ENCODE measurements at places on chromosomes 7 and 10.

DNA sequence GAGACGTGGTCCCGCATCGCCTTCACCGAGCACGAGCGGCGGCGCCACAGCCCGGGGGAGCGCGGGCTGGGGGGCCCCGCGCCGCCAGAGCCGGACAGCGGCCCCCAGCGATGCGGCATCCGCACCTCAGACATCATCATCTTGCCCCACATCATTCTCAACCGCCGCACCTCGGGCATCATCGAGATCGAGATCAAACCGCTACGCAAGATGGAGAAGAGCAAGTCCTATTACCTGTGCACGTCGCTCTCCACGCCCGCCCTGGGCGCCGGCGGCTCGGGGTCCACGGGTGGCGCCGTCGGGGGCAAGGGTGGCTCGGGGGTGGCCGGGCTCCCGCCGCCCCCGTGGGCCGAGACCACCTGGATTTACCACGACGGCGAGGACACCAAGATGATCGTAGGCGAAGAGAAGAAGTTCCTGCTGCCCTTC lies 737 bp downstream of the CNNM2 start:
- no peak for DNase-seq

DNA sequence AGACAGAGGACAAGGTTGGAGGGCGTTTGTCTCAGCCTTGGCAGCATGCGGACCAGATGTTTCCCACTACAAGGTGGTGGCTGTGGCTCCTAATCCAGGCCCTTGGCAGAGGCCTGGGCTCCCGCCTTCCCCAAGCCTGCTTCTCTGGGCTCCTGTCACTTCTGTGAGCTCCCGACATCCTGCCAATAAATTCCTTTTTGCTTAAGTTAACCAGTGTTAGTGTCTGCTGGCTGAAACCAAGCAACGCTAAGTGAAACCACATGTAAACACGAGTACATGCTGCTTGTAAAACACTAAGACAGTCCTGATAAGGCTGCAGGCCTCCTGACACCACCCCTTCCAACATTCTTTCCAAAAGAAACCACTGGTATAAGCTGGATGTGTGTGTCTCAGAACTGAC lies 263.6 kb upstream of the ZMIZ1 start:
- DNase-seq, result no peak

- no peak for DNase-seq
Observed at GRCh38 chr7:157955348-157955999, 618.7 kb downstream of the DNAJB6 start.

GRCh38 chr10:1020958-1021357 lies 4.7 kb downstream of the IDI2 start:
- no peak for DNase-seq

DNA sequence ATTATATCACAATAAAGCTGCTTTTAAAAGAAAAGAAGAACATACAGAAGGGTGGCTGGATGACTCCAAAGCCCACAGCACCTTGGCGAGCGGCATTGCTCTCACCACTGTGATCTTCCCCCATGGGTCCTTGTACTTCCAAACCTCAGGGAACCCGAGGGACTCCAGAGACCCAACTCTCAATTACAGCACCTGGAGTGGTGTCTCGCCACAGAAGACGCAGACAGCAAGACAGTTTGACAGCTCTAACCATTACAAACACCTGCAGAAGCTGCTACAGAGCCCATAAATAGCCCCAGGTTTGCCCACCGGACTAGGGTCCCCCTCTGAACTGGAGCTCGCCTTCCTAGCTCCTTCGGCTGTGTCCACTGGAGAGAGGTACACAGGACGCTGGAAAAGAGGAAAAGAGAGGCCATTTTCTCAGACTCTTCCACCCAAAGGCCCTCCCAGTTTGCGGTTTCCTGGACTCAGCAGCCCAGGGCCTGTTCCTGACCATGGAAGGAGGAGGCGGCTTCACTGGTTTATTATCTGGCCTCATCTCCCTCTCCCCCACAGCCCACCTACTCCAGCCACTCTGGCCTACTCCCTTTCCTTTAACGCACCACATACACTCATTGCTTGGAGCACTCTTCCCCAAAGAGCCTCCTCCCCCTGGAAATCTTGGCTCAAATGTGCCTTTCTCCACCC lies 1.9 kb downstream of the PIK3AP1 start:
- DNase-seq, result no peak

DNA sequence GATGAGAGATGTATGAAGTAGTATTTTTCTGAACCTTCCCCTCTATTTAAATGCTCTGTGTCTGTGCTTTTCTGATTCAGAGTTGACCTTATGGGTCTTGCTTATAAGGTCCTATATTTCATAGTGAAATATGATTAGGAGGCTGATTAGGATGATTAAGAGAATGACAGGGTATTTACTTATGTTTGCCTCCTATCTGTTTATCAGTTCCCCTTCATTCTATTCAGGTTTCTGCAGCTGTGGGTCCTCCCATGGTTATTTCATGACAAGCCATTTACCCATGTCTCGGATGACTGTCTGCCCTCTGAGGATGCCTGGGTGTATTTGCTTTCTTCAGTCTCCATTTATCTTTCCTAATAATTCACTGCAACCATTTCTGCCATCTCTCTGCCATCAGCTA lies 16.9 kb downstream of the RPA3 start:
- DNase-seq, result no peak

- DNase-seq, result no peak
Observed at GRCh38 chr10:91242940-91243339, 22.5 kb downstream of the PCGF5 start.

DNA sequence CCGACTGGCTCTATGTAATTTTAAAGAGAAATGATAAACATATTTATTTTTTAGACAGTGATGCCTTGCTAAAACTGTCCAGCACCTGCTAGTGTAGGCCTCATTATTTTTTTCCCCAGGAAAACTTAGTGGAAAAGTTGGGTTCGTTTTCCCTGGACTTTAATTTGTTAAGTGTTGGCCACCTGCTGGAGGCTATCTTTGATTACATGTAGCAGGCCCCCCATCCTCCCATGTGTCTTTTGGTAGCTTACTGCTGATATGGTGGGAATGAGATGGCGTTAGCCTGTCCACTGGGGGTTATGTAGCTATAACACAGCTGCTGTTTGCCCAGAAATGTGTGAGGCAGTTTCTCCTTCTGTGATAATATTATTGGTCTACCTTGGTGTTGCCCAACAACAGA lies 265.0 kb downstream of the SORCS3 start:
- no peak for DNase-seq

DNA sequence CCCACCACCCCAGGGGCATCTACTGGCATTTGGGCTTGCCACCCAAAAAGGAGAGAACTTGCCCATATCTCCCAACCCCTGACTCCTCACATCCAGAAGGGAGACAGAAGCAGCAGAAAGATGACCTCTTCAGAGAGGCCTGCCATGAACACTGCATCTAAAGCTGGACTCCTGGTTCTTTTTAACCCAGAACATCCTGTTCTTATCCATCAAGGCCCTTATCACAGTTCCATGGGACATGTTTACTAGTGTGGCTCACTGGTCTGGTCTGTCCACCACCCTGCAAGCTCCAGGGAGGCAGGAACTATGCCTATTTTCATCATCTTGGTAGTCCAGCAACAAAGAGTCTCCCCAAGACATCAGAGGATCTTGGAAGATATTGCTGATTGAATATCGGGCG lies 114.9 kb upstream of the PDLIM1 start:
- DNase-seq, result no peak

Data from activated T-cell treated with anti-CD3 and anti-CD28 coated beads, Interleukin-2, amount 50 U/mL, for 1 hour (primary cell).